ENCODE measurements at places on chromosomes 1 and 21. TPM values are rescaled to one million over a fixed set of nuclear protein-coding genes. Genes with fewer than 3 reads are reported as not detected.
A peak's percentile ranks its signal among the peaks of the same experiment; 100 is the strongest.

The LIN9 gene
- polyA plus RNA-seq = 5.6 TPM

The LINGO4 gene
- polyA plus RNA-seq = not detected

The KRTAP10-5 gene
- not detected for polyA plus RNA-seq

The S100A12 gene
- polyA plus RNA-seq = 6.3 TPM

The PLOD1 gene
- 63.6 TPM for polyA plus RNA-seq

DNA sequence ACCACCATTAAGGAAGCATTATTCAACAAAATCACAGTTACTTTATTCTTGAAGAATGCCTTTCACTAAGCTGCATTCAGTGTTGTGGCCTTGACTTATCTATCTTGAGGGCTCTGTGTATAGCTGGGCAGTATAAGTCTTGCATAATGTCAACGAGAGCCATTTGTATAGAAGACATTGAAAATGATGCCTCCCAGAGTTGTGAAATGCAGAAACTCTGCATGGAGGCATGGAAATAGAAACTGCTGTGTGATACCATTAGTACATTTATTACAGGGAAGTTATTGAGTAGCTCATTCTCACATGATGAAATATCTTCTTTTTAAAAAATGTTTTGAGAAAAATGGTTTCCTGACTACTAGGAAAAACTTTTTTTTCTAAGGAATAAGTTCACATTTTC lies 111.4 kb upstream of the SNX7 start:
- no peaks in the 10 kb centered on the region for H3K4me1 ChIP-seq
- no peaks in the 10 kb centered on the region for H3K27me3 ChIP-seq
- H3K4me3 ChIP-seq = no peak overlapping the region
- H3K27ac ChIP-seq = no peak overlapping the region
- no peaks in the 10 kb centered on the region for H3K36me3 ChIP-seq

DNA sequence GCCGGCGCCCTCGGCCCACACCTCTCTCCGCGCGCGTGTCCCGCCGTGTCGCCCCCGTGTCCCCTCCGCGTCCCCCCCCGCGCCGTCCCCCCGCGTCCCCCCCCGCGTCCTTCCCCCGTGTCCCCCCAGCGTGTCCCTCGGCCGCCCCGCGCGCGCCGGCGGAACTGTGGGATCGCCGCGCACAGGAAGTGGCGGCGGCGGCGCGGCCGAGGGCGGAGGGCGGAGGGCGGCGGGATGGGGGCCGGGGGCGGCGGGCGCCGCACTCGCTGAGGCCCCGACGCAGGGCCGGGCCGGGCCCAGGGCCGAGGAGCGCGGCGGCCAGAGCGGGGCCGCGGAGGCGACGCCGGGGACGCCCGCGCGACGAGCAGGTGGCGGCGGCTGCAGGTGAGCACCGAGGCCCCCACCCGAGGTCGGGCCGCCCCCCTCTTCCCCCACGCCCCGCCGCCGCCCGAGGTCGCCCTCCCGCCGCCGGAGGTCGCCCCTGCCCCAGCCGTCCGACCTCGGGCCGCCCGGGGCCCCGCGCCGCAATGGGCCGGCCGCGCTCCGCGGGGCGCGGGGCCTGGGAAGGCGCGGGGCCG lies at the start of gene AGPAT3:
AGPAT3 (plus strand) TSS at position 262 of the 578 bp plus-strand sequence. CDS start 94,459 bp downstream, outside the sequence.
- peak within 1 kb of the TSS; percentile 60 for H3K27ac ChIP-seq
- DNase-seq = no peak
- peak within 1 kb of the TSS; percentile 66 for H3K4me3 ChIP-seq
- peaks cover 5% of the 10 kb centered on the region for H3K27me3 ChIP-seq

DNA sequence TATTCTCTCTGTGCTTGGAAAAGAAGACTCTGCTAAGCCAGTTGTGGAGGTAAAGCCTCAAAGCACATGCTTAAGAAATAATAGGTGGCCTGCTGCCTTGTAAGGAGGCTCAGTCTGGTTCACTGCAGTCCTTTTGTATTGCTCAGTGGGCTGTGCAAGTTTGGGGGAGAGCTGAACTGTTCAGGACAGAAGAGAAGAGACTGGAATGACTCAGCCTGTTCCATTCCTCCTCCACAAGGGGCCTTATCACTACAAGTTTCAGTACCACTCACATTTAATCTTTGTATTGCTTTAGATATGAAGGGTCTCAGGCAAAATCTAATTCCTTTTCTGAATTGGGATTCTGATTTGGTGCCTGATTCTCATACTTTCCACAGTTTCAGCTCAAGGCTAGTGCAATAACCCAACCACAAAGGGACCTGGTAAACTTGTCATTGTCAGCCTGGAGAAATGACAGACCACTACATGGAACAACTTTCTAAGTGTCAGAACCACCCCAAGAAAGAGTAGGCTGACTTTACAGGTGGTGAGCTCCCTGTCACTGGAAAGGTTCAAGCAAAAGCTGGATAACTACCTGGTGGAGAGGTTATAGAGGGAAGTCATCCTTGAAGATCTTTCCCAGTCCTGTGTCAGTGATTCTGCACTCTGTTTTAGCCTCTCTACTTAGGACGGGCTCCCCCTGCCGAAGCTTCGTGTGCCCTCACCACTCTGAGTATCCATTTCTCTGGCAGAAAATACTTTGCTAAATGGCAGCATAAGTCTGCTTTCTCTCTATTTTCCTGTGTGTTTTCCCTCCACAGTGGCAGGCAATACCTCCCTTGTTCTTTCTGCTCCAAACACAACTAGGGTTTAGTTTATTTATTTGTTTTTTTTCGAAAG lies 162.9 kb upstream of the GJB5 start:
- no peaks in the 10 kb centered on the region for H3K4me1 ChIP-seq
- DNase-seq = no peak
- H3K36me3 ChIP-seq = no peaks in the 10 kb centered on the region
- no peak overlapping the region for H3K27ac ChIP-seq
- H3K4me3 ChIP-seq = no peak overlapping the region

GRCh38 chr1:110098222-110099026 lies 13.8 kb upstream of the UBL4B start:
- no peak overlapping the region for H3K4me3 ChIP-seq

GRCh38 chr1:100277866-100278265 lies 11.8 kb downstream of the RTCA start:
- H3K27me3 ChIP-seq = no peaks in the 10 kb centered on the region
- DNase-seq = no peak
- H3K4me3 ChIP-seq = no peak overlapping the region
- H3K27ac ChIP-seq = no peak overlapping the region
- H3K36me3 ChIP-seq = peaks cover 22% of the 10 kb centered on the region
- H3K4me1 ChIP-seq = no peaks in the 10 kb centered on the region

- H3K36me3 ChIP-seq = no peaks in the 10 kb centered on the region
- H3K4me1 ChIP-seq = peaks cover 3% of the 10 kb centered on the region
- H3K27me3 ChIP-seq = no peaks in the 10 kb centered on the region
- DNase-seq = no peak
- no peak overlapping the region for H3K4me3 ChIP-seq
- no peak overlapping the region for H3K27ac ChIP-seq
Measured at GRCh38 chr1:88979054-88979748, 13.2 kb downstream of the KYAT3 start.

- H3K36me3 ChIP-seq = no peaks in the 10 kb centered on the region
- no peaks in the 10 kb centered on the region for H3K27me3 ChIP-seq
- no peak overlapping the region for H3K4me3 ChIP-seq
- no peak overlapping the region for H3K27ac ChIP-seq
- no peak for DNase-seq
Measured at GRCh38 chr1:216430744-216431143, 7.5 kb upstream of the USH2A start.

DNA sequence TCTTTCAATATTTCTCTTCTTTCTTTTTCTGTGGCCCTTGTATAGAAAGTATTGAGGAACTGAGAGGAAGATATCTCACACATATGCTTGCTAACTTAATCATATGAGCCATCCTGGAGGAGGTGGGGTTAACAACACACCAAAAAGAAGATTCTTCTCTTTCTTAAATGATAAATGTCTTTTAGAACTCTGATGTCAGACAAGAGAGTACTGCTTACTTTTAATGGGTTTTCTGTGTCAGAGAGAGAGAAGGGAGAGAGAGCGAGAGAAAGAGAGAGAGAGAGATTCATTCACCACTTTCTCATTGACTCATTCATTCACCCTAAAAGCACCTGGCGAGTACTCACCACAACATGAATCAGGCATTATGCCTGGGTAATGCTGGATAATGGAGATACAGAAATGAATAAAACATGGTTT lies 250.3 kb upstream of the SGIP1 start:
- no peak for DNase-seq
- H3K27me3 ChIP-seq = no peaks in the 10 kb centered on the region
- H3K36me3 ChIP-seq = no peaks in the 10 kb centered on the region

DNA sequence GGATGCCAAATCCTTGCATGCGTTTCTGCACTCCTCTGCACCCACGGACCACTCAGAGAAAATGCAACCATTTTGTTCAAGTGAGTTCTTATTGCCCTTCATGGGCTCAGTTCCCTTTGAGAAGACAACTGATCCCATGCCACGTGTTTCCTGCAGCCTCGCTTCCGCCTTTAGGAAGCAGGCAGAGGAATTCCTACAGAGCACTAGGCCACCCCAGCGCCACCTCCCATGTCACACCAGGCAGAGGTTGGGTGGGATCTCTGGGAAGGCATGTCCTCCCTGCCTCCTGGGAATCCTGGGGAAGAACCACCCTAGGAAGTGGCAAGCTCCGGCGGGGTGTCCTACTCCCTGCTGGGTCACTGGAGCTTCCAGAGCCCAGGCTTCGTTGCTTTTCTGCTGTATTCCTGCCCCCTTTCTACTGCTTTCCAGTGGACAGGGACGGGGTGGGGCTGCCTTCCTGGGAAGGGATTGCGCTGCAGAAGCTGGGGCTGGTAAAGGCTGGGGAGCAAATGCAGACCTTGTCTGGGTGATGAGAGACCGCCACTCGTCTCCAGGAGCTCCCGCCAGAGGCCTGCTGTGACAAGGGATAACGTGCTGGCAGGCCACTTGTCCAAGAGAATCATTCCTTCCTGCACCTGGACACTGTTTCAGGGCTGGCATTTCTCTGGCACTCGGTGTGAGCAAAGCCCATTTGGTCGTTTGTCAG lies 478.2 kb upstream of the VAMP3 start:
- DNase-seq = no peak
- H3K4me1 ChIP-seq = peaks cover 4% of the 10 kb centered on the region
- H3K27ac ChIP-seq = no peak overlapping the region
- H3K4me3 ChIP-seq = no peak overlapping the region
- H3K27me3 ChIP-seq = peaks cover 9% of the 10 kb centered on the region

DNA sequence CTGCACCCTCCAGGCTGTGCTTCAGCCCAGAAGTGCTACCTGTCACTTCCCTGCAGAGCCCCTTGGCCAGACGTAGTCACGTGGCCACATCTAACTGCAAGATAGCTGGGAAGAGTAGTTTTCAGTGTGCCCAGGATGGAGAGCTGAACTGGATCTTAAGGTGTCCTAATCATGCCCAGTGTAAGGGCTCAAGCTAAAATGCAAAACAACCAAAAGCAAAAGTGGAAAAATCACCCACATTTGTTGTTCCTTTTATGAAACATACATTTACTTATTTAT lies 59.4 kb upstream of the ROR1 start:
- H3K27ac ChIP-seq = no peak overlapping the region
- H3K4me1 ChIP-seq = peaks cover 17% of the 10 kb centered on the region
- H3K27me3 ChIP-seq = no peaks in the 10 kb centered on the region

Data from keratinocyte (primary cell).